Retina (tissue), 1 donor: ENCODE measurements at places on chromosomes 1 and 21.
A peak's percentile ranks its signal among the peaks of the same experiment; 100 is the strongest.

DNA sequence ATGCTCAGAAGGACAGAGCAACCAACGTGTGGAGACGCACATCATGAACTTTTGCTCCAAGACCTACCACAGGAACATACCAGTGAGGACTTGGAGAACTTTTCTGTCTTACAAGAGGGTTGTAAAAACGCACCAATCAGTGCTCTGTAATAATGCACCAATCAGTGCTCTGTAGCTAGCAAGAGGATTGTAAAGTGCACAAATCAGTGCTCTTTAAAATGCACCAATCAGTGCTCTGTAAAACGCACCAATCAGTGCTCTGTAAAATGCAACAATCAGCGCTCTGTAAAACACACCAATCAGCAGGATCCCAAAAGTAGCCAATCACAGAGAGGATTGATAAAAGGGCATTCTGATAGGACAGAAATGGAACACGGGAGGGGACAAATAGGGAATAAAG is 40.4 kb upstream of the SPAG17 start:
- DNase-seq, result no peak

- DNase-seq, result no peak
These were observed 147.0 kb downstream of the PLPP3 start for GRCh38 chr1:56432166-56432971.

DNA sequence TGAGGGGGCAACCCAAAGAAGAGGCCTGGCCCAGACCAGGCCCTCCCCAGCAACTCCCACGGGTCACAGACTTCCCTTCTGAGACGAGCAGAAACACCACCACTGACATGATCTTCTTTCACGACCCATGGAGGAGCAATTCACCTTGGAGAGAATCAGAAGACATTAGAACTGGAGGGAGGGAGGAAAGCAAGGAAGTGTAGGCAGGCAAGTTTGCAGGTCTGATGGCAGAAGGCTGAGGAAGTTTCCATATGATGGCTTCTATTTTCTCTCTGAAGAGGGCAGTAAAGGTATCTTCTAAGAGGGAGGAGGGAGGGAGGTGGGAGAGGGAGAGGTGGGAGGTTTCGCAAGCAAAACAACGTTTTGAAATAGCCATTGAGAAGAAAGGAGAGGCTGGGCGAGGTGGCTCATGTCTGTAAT is 1.4 kb upstream of the UBXN10 start:
- DNase-seq, result no peak

GRCh38 chr1:157287462-157287861 is 149.3 kb upstream of the ETV3 start:
- DNase-seq, result no peak

- no peak for DNase-seq
These were observed 844 bp upstream of the MEAF6 start for GRCh38 chr1:37515185-37516034.

GRCh38 chr1:2274231-2274928 is 46.3 kb downstream of the SKI start:
- peak; percentile 23 for DNase-seq

- no peak for DNase-seq
These were observed 28.6 kb upstream of the IFNGR2 start for GRCh38 chr21:33374450-33375096.

GRCh38 chr1:107877092-107877491 is 87.9 kb downstream of the VAV3 start:
- DNase-seq, result no peak
